ENCODE measurements at places on chromosomes 2 and 18.

DNA sequence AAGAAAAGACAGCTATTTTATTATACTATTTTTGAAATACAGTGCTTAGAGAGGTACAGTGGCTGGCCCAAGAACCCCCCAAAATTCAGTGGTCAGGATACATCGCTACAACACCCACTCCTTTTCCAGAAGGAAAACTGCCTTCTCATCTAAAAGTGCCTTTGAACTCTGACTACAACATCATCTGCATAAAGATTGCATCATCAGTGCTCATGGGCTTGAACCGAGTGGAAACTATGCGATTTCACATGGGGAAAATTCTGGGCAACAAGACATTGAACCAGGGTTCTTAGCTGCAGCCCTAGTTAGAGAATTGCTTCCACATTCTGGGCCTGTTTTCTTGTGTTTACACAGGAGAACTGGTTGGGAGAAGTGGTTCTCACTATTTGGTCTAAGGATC lies 294.6 kb upstream of the SLC14A2 start:
- DNase-seq = no peak

GRCh38 chr18:75854174-75854573 lies 426.7 kb upstream of the SMIM21 start:
- DNase-seq = no peak

DNA sequence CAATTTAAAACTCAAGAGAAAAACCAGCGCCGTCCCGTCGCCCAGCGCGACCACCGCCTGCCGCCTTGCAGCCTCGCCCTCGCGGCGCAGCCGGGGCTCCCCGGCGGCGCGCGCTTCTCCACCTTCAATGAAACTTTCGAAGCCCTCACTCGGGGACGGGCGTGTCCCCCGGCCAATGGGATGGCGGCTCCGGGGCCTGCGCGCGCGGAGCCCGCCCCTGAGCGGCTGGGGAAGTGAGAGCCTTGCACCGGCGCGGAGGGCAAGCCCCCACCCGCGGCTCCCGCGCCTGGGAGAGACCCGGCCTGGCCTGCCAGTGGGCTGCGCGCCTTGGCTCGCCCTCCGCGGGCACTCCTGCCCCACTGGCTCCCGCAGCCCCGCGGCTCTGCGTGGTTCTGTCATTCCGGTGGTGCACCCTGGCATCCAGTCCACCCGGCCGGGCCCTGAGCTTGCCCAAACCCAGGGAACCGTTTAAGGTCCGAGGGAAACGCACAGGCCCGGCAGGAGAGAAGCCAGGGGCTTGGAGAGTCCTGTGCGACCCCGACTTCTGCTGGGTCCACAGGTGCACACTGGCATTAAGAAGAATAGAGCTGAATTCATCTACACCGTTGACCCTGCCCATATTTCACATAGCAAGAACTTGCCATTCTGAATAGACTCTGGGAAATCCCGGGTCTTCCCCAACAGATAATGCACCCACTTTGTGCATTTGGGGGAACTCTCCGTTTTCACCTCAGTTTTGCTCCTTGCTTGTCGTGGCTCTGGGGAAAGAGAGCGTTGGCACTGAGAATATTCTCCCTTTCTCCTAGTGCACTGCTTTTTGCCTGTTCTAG lies at the start of gene PIEZO2:
TSS of gene PIEZO2 (minus strand) at position 129 of the 830 bp plus-strand sequence. CDS start 981 bp downstream, outside the sequence.
- DNase-seq = no peak

GRCh38 chr2:114083717-114084387 lies 194.0 kb downstream of the ACTR3 start:
- DNase-seq = no peak

DNA sequence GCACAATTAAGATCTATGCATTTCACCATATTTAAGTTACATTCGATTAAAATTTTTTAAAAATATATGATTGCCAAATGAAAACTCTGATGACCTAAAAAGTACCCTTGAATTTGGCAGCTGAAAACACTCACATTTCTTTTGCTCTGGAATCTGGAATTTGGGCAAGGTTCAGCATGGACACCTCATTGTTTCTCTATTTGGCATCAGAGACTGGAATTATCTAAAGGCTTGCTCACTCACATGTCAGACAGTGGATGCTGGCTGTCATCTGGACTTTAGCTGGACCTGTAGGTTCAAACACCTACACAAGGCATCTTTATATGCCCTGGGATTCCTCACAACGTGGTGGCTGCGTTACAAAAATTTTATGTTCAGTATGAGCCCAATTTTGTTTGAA lies 16.1 kb downstream of the MBOAT2 start:
- DNase-seq = no peak

- no peak for DNase-seq
These were observed 1.5 kb downstream of the EPAS1 start for GRCh38 chr2:46298522-46299353.

DNA sequence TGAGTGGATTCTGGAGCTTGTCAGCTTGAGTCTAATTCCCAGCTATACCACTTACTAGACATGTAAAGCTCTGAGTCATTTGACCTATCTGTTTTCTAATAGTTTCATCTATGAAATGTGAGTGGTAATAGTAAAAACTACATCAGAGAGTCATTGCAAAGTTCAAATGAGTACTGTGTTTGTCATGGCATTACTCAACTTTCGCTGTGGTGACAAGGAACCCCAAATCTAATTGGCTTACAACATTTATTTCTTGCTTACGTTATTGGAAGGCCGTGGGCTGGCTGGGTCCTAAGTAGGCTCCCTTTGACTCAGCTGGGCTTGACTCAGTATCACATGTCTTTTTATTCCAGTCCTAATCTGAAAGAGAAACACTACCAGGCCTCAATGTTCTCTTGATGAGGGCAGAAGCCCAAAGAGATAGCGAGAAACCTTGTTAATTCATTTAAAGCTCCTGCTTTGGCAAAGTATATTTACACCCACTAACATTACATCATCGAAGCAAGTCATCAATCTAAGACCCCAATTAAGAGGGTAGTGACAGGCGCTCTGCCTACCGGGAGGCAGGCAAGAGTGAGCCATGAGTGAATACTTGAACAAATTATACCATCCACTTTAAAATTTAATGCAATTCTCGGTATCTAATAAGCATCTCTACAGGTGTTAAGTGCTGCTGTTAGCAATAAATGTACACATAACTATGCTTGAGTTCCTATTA lies 431.8 kb upstream of the SPHKAP start:
- no peak for DNase-seq

- DNase-seq = no peak
These were observed 1.6 kb upstream of the MAP2 start for GRCh38 chr2:209422191-209422754.

GRCh38 chr2:124476291-124476690 lies 451.2 kb downstream of the CNTNAP5 start:
- no peak for DNase-seq

GRCh38 chr2:101826716-101827115 lies 129.2 kb downstream of the MAP4K4 start:
- no peak for DNase-seq

GRCh38 chr2:36404754-36405153 lies 49.2 kb downstream of the CRIM1 start:
- DNase-seq = no peak

DNA sequence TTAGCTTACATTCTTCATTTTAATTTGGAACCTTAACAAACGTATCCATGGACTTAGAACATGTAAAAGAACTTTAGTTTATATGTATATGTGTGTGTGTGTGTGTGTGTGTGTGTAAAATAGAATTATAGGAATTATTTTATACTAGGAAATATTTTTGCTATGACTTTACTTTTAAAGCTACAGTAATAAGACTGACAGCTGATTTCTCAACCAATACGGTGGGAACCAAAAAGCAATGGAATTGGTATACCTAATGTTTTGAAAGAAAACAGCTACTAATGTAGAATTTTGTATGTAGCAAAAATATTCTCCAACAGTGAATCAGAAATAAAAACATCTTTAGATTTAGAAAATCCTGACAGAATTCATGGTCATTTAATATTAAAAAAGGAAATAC lies 146.5 kb upstream of the ARL4C start:
- no peak for DNase-seq

DNA sequence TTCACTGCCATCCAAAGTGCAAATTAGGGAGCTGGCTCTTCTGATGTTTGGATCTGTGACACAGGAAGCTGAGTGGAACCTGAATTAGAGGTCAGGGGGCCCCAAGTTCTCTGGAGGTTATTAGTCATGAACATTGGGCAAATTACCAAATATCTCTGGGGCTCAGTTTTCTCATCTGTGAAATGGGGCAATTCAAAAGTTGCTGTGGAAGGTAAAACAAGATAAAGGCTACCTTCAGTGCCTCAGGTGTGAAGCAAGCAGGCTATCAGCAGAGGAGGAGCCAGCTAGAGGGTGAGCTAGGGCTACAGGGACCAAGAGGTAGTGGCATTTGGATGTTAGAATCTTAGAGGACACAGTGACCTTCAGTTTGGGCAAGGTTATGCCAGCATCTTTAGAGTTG lies 89.4 kb upstream of the FAM136A start:
- DNase-seq = no peak

- DNase-seq = no peak
These were observed 957.1 kb upstream of the CHAC2 start for GRCh38 chr2:52810460-52810859.

DNA sequence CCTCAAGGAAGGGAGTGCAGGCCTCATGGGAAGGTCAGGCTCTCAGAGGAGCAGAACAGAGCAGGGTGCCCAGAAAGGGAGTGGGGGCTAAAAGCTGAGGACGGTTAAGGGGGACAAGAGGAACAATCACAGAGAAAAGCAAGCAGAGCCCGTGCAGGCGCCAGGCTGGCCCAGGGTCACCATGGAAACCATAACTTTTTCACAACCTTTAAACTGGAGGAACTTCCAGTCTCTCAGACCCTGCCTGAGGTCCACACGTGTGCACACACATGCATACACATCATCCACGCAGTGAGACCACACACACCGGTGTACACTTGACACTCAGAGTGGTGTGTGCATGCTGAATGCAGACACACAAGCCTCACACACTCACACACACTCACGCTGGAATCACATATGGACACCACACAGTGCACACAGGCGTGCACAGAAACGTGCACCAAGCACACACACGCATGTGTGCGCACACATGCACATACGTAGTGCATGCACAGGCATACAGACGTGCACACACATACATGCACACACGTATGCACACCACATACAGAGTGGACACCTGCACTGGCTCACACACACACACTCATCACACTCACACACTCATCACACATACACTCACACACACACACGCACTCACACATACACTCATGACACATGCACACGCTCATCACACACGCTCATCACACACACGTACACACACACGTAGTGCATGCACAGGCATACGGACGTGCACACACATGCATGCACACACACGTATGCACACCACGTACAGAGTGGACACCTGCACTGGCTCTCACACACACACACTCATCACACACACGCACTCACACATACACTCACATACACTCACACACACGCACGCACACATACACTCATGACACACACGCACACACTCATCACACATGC lies 37.2 kb upstream of the SNED1 start:
- no peak for DNase-seq

GRCh38 chr18:6521803-6522418 lies 107.2 kb upstream of the L3MBTL4 start:
- DNase-seq = no peak

DNA sequence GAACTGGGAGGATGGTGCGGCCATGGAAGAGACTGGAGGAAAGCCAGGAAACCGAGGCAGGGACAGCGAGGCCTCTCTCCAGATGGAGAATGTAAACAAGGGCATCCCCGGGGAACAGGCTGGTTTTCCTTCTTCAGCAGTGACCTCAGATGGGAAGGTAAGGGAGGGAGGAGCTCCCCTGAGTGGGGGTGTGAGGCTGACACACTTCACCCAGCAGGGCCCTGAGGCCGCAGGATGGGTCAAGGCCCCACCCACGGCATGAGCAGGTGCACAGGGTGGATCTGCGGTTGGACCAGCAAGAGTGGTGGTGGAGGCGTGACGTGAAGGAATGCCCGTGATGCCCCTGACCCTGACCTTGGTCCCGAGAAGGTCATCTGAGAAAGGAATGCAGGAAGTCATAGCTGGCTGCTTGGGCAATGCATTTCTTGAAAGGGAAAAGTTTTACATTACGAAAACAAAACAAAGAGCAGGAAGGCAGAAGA lies 48.1 kb downstream of the ADCY3 start:
- DNase-seq = no peak

- DNase-seq = no peak
These were observed 97.9 kb downstream of the SCN3A start for GRCh38 chr2:165105926-165106325.

GRCh38 chr2:226048611-226049010 lies 649.1 kb downstream of the NYAP2 start:
- no peak for DNase-seq

DNA sequence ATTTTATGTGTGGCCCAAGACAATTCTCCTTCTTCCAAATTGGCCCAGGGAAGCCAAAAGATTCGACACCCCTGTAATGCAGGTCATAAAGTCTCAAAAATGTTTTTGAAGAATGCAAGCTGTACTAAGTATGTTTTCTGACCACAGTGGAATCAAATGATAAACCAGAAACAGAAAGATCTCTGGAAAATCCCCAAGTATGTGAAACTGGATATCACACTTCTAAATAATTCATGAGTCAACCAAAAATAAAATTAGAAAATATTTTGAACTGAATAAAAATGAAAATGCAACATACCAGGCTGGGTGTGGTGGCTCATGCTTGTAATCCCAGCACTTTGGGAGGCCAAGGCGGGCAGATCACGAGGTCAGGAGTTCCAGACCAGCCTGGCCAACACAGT lies 34.1 kb upstream of the UBE2F start:
- DNase-seq = no peak

GRCh38 chr2:74417763-74418162 lies 3.7 kb downstream of the C2orf81 start:
- DNase-seq = no peak

GRCh38 chr2:230162981-230163380 lies 56.8 kb downstream of the SP110 start:
- DNase-seq = no peak

GRCh38 chr18:59851784-59852399 lies 47.9 kb upstream of the PMAIP1 start:
- no peak for DNase-seq

GRCh38 chr2:39215545-39215944 lies 28.2 kb downstream of the CDKL4 start:
- DNase-seq = no peak

DNA sequence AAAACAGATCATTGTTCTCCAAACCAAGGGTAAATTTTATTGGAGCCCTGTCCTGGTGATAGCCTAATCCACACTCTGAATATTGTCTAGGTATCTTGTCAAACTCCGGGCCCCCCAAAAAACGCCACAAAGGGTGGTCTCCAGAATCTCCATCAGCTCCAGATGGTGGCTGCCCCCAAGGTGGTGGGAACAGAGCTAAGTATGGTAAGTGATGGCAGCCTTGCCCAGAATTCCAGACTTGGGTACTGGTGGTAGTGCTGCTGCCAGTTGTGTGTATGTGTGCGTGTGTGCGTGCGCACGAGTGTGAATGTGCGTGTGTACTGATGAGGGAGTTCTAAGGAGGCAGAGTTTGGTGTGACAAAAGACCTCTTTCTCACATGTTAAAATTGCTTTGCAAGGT lies 51.2 kb downstream of the GREB1 start:
- DNase-seq = no peak
